ENCODE measurements at places on chromosomes 5 and 9.

- no peak for DNase-seq
Measured at GRCh38 chr9:99181621-99182020, 40.1 kb downstream of the ALG2 start.

DNA sequence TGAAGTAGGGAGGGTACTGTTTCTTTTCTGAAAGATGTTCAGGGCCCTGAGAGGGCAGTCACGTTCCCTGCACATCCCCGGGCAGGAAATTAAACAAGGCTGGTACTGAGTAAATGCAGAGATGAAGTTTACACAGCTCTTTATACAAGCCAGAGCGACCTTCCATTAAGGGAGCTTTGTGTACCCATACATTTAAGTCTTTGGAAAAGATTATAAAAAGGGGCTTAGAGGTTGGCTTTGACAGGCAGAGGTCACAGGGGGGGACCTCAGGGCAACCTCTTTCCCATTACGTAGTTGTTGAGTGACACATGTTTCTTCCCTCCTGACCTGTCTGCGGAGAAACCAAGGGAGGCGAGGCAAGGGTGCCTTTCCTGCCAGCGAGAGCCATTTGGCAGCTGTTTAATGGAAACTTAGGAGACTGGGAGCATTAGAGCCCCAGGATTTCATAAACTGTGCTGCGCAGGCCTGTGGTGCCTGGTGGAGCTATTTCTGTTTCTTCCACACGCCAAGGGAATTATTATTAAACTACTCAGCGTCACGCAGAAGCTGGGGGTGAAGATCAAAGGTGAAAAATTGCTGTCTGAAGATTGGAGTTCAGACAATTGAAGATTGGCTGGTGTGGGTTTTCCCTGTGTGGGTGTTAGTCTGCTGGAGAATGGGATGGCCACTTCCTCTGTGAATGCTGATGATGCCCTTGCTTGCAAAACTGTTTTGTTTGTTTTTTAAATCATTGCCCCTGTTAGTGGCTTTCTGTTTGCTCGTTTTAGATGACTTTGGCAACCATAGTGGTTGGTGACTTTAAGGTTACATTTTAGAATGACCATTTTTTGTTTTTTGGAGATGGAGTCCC, 3.2 kb upstream of the SMIM32 start:
- DNase-seq: no peak

- no peak for DNase-seq
Measured at GRCh38 chr5:39376293-39376714, 12.0 kb upstream of the C9 start.

DNA sequence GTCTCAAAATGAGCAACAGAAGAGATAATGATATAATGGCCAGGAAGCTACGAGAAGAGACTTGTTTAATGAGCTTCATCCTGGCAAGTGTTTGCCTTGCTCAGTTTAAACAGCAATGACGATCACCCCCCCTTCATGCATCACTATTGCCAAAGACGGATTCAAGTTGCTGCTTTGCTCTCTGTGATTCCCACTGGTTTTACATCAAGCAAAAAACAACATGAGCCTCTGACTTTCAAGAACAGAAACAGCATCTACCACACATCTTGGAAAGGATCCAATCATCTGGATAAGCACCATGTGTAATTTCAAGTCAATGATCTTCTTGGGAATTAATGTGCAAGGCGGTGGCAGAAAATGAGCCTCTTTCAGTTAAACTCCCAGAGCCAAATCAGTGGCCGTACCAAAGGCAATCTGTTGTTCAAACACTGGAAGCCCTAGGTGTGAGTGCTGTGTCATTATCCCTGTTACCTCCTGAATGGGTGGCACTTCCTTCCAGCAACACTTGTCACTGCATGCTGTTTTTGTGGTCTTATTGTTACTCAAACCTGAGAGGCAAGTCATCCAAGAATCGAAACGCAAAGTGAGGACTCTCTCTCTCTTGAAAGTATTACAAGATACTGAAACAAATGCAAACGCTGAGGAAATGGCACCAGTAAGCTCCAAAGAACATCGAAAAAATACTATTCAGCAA, 72.8 kb downstream of the MED27 start:
- peak; percentile 1 for DNase-seq

DNA sequence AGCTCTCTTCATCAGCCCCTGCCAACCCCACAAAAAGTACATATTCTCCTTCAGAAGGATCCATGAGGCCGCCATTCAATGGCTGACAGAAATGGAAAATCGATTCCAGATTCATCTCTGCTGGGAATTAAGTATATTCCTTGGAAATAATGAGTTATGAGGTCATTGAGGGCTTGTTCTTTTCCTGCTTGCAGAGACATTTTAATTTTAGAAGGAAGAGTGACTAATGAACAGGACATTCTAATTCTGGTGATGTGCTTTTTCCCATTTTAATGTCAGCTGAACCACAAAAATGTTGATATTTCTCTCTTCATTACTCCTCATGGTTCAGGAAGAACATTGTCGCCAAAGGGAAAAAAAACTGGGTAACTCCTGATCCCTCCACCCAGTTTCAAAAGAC, 314.0 kb downstream of the PIK3R1 start:
- no peak for DNase-seq

DNA sequence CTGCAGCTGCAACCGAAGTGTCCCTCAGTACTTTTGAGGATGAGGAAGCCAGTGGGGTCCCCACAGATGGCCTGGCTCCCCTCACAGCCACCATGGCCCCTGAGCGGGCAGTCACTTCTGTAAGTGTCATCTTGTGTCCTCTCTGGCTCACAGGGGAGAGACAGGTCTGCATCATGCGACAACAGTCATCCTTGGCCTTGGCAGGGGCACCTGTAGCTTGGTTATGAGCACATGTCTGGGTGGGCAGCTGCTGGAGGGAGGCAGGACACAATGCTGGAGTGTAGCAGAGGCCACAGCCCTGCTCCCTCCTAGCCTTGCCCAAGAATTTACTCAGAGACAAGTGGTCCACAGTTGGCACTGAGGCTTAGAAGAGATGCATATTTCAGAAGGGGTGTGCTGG, 71.7 kb downstream of the COL15A1 start:
- DNase-seq: no peak

GRCh38 chr9:105054491-105054890, 126.5 kb upstream of the ABCA1 start:
- DNase-seq: no peak

GRCh38 chr5:83377131-83377865, 94.2 kb upstream of the VCAN start:
- DNase-seq: no peak

GRCh38 chr9:95551406-95551805, 34.6 kb upstream of the PTCH1 start:
- DNase-seq: no peak

GRCh38 chr5:5540065-5540464, 117.6 kb downstream of the ICE1 start:
- no peak for DNase-seq

DNA sequence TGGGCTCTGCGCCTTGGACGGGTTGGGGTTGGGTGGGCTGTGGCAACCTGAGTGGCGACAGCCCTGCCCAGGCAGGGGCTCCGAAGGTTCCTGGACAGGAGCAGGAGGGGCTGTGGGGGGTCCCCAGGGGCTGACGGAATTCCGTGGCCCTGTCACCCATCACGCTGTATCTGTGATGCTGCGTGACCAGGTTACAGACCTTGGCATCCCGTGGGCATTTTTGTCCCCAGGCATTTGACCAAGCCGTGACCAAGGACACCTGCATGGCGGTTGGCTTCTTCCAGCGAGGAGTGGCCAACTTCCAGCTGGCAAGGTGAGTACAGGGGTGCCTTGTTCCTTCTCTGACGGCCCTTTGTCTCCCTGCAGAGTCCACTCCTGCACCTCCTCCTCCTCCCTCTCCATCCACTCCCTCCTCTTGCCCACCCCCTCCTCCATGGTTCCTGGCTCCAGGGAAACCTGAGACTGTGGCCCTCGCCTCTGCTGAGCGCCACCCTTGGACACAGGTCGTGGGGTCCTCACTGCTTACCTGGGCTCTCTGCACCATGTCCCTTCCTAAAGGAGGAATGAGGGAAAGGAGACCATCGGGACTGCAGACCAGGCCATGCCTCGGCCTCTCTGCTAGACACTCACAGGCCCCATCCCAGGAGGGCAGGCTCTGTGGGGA, 3.0 kb downstream of the NOXA1 start:
- DNase-seq: no peak

GRCh38 chr5:92543201-92543600, 1037.8 kb downstream of the NR2F1-AS1 start:
- no peak for DNase-seq

GRCh38 chr5:146540414-146540813, 24.4 kb upstream of the GPR151 start:
- no peak for DNase-seq

DNA sequence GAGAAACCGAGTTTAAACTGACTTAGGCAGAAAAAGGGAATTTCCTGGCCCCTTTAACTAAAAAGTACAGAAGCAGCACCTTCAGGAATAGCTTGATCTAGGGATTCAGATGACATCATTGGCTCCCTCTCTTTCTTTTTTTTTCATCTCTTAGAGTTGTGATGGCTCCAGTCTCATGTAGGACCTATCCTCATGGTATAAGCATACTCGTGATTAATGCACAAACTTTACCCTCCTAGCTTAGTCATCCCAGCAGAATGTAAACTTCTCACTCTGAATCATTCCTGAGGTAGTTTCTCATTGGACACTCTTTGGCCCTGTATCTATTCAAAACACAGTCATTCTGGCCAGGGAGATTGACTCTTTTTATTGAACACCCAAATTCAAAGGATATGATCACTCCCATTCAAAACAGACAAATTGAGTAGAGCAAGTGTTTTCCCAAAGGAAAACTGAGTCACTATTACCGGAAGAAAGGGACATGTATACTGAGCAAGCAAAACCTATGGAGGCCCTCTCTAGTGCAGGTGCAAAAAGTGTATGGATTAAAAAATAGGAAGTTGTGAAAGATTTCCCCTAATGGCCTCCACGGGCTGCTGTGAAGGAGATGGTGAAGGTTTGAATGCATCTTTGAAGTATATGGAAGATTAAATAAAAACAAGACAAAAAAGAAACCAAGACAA, 27.6 kb upstream of the SMIM23 start:
- no peak for DNase-seq

- no peak for DNase-seq
Measured at GRCh38 chr5:147752666-147753290, 29.8 kb downstream of the JAKMIP2 start.

GRCh38 chr5:180910735-180911134, 11.8 kb downstream of the BTNL8 start:
- no peak for DNase-seq

DNA sequence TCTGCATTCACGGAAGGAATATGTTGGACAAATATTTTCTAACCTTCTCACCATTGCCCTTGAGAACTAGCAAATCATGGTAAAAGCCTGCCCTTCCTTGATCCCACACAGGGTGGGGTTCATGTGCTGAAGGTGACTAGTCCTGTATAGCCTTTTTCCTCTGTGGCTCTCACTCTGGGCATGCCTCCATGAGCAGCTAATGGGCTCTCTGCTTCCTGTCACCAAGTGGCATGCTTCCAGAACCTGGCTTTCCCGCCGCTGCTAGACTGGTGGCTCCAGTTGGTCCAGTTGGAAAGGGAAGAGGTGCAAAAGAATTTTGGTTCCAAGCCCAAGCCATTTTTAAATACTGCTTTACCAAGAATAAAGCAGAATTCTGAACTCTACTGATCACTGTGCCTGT, 35.5 kb downstream of the FBXO10 start:
- DNase-seq: no peak

DNA sequence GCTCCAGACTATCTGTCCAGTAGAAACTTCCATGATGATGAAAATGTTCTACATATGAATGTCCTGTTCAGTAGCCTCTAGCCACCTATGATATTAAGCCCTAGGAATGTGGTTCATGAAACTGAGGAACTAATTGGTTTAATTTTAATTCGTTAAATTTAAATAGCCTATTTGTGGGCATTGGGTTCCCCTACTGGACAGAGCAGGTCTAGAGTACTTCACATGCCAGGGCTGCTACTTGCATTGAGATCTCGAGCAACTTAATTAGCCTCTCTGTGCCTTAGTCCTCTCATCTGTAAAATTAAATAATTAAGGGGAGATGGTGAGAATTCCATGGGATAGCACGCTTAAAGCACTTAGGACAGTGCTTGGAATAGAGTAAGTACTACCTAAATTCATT, 160.0 kb downstream of the PAPPA start:
- DNase-seq: no peak

- DNase-seq: no peak
Measured at GRCh38 chr5:40397091-40397490, 282.6 kb upstream of the PTGER4 start.

DNA sequence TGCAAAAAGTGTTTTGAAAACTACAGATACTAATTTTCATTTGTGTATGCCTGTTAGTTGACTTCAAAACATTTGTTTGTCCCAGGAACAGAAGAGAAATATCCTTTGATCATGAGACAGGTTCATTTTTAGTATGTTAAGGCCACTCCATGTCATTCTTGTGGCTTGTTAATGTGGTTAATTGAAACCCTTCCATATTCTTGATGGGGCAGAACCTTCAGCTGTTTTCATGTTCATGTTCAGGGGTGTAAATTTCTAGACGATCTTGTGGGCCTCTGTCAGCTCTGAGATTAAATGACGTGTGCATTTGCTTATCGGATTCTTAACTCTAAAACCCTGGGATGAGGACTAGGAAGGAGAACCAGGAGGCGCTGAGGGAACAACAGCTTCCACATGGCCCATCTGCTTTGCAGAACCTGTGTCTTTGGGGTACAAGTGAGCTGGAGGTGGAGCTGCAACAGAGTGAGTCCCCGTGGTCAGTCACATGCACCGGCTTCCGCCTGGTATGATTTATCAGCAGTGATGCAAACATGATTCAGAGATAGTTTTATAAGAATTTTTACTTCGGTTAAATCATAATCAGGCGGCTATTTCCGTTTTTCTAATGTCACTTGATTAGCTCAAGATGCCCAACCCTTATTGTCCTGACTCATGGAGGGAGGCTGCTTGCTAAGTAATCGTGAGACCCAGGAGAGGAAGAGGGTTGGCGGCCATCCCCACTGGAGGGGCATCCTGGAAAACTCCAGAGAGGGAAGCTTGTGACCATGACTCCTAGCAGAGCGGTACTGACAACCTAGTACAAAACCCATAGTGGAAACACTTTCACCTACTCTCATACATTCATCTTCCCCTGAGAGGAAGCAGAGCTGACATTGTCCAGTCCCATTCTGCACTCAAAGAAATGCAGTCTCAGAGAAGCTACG, 138.4 kb downstream of the C9orf152 start:
- no peak for DNase-seq

GRCh38 chr9:125549891-125550885, 156.8 kb downstream of the MAPKAP1 start:
- no peak for DNase-seq

- DNase-seq: no peak
Measured at GRCh38 chr5:176876506-176877431, 22.4 kb downstream of the HK3 start.

GRCh38 chr5:115262011-115262320, 711 bp downstream of the PGGT1B start:
- no peak for DNase-seq

GRCh38 chr5:178325311-178325678, 92.7 kb upstream of the PHYKPL start:
- DNase-seq: no peak
